Activated CD8-positive, alpha-beta memory T cell treated with anti-CD3 and anti-CD28 coated beads for 24 hours (primary cell): ENCODE measurements at places on chromosomes 2 and 18.

GRCh38 chr2:45889053-45889452 is 237.6 kb downstream of the PRKCE start:
- no peak for DNase-seq

- DNase-seq: no peak
Observed at GRCh38 chr2:39696101-39696553, 30.4 kb downstream of the TMEM178A start.

DNA sequence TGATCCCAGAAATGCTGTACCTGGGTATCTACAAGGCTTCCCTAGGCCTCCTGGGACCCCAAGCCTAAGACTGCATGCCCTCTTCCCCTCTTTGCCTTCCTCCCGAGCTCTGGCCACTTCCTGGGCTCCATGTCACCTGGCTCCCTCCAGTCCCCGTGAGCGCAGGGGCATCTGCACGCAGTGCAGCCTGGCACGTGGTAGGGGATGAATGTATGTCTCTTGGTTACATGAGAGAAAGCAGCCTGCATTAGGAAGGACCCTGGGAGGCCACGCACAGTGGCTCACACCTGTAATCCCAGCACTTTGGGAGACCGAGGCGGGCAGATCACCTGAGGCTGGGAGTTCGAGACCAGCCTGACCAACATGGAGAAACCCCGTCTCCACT is 15.8 kb downstream of the PASK start:
- no peak for DNase-seq

- no peak for DNase-seq
Observed at GRCh38 chr2:190927301-190927700, 46.7 kb downstream of the GLS start.

DNA sequence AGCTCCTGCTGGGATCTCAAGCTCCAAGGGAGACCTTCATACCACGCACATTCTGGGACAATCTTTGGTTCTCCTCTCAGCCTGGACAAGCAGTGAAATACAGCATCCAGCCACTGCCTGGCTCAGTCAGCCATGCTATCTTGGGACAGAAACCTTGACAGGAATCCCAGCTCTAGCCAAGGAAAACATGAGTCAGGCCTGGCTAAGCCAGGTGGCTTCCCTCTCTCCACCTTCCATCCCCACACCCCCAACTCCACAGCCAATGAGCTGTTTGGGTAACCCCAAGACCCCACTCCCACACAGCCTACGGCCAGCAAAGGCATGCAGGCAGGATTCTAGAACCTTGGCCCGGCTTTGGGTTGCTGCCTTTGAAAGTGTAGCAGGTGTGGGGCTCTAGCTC is 64.9 kb downstream of the MCFD2 start:
- no peak for DNase-seq

GRCh38 chr18:25077944-25078723 is 273.8 kb downstream of the ZNF521 start:
- no peak for DNase-seq

DNA sequence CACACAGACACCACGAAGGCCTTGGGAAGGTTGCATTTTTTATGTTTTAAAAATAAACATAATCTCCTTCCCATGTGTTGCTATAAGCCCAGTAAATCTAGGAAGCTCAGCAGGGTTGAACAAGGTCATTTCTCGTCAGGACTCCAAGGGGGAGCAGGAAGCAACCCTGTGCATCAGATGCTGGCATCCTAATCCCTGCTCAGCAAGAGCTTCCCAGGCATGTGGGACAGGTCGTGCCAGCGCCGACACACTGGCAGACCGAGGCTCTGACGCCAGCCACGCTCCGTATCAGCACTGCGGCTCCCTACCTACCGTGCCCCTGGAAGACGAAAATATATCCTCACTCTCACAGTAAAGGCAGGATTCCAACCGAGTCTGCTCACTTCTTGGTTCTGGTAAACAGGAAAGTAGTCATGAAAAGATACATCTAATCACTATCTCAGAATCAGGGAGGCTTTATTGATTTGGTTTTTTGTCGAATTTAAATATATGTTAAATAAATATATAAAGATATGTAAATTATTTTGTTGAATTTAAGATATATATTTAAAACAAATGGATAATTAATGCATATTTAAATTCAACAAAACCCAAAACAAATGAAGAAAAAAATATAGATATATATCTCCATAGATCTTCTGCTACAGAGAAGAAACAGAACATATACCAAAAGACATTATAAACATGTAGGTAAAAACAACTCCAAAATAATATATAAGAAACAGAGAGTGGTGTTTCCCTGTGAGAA is 61.4 kb downstream of the TXNL1 start:
- DNase-seq: no peak

DNA sequence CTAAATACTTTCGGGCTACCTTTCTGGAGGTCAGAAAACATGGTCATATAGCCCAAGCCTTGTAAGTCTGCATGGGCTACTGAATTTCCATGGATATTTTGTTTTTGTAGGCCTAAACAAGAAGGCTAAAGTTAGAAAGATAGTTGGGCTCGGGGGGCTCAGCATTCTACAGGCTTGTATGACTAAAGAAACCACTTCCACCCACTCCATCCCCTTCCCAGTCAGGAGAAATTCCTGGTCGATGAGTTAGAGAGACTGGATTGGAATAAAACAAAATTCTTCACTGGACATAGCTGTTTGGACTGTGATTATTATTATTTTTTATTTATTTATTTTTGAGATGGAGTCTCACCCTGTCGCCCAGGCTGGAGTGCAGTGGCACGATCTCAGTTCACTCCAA is 539.4 kb upstream of the TNP1 start:
- no peak for DNase-seq

DNA sequence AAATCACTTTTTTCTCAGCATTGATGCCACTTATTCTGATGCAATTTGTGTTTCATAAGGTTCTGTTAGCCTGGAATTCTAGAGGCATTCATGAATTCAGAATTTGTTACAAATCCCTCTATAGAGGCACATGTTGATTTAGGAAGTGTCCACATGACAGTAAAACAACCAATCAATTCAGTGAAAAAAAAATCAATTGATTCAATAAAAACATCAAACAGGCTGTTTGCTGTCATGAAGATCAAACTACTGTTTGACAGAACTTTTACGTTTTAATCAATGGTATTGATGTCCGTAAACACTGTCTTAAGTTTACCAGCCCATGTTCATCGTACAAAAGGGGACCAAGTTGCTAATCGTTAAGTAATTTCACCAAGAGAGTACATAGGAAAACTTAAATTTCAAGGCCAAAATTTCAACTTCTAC is 261.5 kb downstream of the FIGN start:
- DNase-seq: no peak

DNA sequence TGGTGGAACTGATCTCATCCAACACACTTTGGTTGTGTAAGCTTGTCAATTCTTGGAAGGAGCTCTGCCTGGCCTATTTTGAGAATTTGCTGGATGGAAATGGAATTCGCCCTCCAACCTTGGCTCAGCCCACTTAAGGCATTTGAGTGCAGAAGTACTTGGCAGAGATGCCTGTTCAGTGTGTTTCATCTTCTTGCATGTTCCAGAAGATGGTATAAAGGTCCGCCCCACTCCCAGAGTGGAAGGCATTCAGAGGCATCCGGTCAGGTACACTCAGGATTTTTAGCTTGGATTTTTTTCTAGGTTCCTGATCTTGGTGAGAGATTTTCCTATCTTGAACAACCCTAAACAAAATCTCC is 61.3 kb upstream of the TXNDC2 start:
- DNase-seq: no peak

DNA sequence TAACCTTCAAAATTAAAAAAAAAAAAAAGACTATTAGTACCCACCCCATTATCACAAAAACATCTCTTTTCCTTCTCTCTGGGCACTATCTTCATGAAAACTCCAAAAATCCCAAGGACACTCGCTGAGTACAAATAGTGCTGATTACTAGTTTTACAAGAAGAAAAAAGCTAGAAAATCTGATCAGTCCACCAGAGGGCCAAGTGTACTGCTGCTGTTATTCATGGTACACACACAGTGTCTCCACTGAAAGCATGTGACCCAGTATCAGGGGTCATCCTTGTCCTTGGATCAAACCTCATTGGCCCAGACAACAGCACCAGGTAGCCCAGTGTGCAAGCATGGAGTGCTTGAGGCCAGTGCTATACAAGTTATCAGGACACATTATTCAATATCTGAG is 382.7 kb upstream of the KLHL29 start:
- no peak for DNase-seq

GRCh38 chr2:172655091-172655837 is 80.4 kb upstream of the RAPGEF4 start:
- DNase-seq: no peak

GRCh38 chr18:24601585-24601984 is 141.1 kb downstream of the HRH4 start:
- no peak for DNase-seq
